ENCODE measurements at places on chromosomes 4 and X.
A peak's percentile ranks its signal among the peaks of the same experiment; 100 is the strongest.

DNA sequence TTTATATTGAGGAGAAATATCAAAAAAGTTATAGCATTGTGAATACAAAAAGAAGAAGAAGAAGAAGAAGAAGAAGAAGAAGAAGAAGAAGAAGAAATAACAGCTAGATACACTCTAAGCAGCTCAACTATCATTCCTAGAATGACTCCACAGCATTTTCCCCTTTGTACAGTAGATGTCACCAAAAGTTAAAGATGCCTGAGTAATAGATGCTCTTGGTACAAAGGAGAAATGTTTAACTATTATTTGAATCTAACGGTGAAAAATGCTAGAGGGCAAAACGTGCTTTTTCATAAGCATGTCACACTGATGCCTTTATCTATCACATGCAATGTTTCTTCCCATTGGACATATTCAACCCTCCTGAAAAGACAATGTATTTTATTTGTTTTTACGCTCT is 178.4 kb upstream of the GPRIN3 start:
- DNase-seq: peak; percentile 13

DNA sequence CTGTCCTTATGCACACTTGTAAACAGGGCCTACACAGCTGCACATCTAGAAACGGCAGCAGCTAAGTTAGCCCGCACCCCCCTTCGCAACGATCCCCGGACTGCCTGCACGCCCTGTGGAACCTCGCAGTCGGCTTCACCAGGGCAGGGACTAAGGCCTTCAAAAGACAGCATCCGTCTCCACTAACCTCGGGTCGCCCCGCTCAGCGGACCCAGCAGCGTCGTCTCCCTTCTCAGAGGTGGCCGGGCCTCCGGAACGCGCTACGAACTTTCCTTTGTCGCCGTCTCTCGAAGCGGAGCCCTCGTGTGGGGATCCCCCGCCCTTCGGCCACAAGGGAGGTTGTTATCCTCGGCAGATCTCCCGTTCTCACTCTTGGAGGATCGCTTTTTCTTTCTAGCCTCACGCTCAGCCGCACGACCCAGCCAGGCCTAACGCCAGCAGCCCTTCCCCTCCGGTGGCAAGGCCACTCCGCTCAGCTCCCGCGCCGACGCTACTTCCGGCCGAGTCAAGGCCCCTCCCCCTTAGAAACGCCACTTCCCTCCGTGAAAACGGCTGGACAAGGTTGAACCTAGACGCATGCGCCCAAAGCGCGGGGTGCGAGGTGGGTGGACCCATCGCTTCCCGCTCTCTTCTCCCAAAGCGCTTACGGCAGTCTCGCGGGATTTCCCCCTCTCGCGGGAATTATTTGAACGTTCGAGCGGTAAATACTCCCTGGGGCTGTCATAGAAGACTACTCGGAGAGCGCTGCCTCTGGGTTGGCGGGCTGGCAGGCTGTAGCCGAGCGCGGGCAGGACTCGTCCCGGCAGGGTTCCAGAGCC is at the start of the genes DCAF16 and NCAPG:
Gene DCAF16, minus strand, starts transcription at position 498 of the 818 bp plus-strand sequence. CDS start 6,616 bp downstream, outside the sequence.
Gene NCAPG, plus strand, starts transcription at position 720 of the 818 bp plus-strand sequence. CDS start 99 bp downstream, outside the sequence.
- peak; percentile 95 for DNase-seq

DNA sequence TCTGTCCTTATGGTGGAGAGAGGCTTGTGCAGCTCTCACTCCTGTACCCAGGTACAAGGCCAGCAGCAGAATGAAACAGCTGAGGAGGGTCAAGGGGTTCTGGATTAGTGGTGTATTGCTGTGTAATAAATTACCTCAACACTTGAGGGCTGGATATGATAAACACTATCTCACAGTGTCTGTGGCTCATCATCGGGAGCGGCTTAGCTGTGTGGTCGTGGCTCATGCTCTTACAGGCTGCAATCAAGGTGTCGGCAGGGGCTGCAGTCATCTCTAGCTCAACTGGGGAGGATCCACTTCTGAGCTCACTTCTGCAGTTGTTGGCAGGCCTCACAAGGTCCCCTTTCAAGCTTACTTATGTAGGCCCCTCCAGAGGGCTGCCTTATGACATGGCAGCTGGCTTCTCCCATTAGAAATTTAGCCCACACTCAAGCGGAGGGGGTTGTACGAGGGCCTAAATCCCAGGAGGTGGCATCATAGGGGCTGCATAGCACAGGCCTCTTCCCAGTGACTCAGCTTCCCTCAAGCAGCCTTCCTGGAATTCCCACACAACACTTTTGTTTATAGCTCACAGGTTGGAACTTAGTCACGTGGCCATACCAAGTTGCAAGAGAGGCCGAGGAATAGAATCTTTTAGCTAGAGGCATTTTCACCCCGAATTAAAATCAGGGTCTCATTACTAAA is 148.2 kb upstream of the RPS6KA3 start:
- DNase-seq: peak; percentile 44

- no peak for DNase-seq
These were observed 71.9 kb downstream of the MAGEB17 start for GRCh38 chrX:16239211-16239610.

DNA sequence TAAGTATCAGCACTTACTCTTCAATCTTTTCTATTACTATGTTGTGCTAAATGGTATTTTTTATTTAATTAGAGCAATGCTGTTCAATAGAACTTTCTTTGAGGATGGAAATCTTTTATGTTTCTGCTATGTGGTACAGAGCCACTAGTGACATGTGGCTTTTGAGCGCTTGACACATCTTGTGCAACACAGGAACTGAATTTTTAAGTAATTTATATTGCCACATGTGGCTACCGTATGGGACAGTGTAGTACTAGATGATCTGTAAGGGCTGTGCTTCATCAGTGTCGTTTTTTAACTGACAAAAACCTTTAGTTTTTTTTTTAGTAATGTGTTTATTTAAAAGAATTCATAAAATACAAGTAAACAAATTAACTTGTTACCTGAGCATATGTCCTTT is 22.4 kb downstream of the HPRT1 start:
- DNase-seq: no peak

- DNase-seq: no peak
These were observed 12.5 kb upstream of the PLK4 start for GRCh38 chr4:127868196-127868595.

DNA sequence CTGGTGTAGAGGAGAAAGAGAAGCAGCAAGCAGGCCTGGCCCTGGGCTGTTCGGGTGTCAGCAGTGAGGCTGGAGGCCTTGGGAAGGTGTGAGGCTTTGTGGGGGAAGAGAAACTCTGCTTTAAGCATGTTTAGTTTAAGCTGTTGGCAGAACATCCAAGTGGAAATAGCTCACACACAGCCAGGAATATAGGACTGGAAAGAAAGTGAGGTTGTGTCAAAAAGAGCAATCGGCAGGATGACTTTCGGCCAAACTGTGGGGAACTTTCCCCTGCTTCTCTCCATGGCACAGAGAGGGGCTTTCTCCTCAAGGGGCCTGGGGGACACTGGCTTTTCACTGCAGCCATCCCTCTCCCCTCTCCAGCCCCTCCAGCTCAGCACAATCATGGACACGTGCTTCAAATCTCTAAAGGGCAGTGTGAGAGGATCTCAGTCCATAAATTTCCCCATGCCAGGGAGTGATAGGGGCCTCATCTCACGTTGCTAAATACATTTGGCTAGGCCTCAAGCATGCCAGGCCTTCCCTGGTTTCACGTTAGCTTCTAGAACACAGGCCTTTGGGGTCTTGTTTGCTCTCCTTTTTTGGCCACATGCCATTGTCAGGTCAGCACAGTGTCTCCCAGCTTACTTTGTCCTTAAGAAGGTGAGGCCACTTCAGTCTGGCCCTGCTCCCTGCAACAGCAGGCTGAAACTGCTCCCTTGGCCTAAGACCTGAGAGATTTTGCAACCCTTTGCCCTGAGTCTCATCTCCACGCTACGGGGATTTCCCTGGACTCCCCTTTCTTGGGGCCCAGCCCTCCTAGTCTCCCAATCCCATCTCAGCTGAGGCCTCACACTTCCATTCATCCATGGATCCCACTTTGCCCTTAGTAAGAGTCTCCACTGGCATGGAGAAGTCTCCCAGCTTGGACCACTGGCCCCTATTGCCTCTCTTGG is 8.3 kb upstream of the CITED1 start:
- DNase-seq: no peak

GRCh38 chrX:110692866-110693265 is 102.8 kb downstream of the CHRDL1 start:
- no peak for DNase-seq

- no peak for DNase-seq
These were observed 87.1 kb downstream of the AMELX start for GRCh38 chrX:11380187-11380844.

GRCh38 chr4:117334451-117335188 is 249.2 kb upstream of the TRAM1L1 start:
- DNase-seq: no peak

DNA sequence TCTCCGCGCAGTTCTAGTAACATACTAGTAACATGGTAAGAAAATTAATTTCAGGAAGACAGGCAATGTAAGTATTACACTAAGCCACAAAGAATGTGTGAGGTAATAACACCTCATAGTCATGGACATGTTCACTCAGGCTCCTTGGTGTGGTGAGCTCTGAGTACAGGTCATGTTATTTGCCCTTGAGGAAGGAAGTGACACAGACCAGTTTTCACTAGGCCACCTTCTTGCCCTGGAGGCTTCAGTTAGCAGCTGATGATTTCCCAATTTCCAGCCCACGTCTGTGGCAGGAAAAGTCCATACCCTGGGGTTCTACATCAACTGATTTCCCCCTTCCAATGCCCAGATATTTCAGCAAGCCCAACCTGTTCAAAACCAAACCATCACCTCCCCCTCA is 6.7 kb downstream of the APOO start:
- DNase-seq: no peak

GRCh38 chrX:72081605-72082320 is 50.0 kb downstream of the RTL5 start:
- DNase-seq: peak; percentile 66

- DNase-seq: no peak
These were observed 176.2 kb upstream of the RBPJ start for GRCh38 chr4:26144526-26145155.

DNA sequence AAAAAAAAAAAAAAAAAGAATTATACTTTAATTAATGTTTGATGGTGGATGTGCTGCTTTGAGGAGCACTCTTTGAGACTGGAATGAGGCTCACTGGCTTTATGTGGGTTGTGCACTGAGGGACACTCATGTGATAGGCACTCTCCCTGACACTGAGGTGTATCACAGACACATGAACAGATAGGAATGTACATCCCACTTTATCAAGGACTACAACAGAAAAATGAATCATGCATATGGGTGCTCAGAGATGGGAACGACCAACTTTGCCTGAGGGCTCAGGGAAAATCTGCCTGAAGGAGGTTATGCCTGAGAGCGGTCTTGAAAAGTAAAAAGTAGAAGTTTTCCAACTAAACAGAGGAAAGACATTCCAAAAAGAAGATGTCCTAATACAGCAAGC is 97.7 kb upstream of the RBPJ start:
- DNase-seq: no peak

- no peak for DNase-seq
These were observed 76.8 kb downstream of the IL15 start for GRCh38 chr4:141713185-141713584.

- DNase-seq: no peak
These were observed 523.2 kb upstream of the IGFBP7 start for GRCh38 chr4:57633212-57633859.

GRCh38 chr4:19850909-19851308 is 400.8 kb upstream of the SLIT2 start:
- no peak for DNase-seq

GRCh38 chrX:118855681-118856310 is 32.2 kb downstream of the ZCCHC12 start:
- DNase-seq: no peak

DNA sequence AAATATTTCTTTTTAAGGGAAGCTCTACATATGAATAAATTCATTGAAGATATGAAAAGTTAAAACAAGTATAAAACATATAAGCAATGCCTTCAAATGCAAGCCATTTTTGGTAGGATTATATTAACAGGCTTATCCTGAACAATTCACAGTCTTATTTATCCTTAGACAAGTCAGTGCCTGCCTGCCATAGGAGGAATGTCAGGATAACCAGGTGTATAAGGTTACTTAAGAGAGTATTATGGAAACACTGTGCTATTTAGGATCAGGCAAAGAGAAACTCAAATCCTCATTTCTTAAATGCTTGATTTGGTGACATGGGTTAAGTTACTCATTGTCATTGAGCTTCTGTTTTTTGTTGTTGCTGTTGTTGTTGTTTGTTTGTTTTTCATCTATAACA is 2029.9 kb upstream of the AGA start:
- no peak for DNase-seq

- DNase-seq: no peak
These were observed 160.4 kb downstream of the FRAS1 start for GRCh38 chr4:78217557-78217956.
